ENCODE measurements at places on chromosomes 2 and 18. TPM values are rescaled to one million over a fixed set of nuclear protein-coding genes. Genes with fewer than 3 reads are reported as not detected.

Gene ANKRD62
- not detected for total RNA-seq

Gene AGXT
- total RNA-seq: not detected

DNA sequence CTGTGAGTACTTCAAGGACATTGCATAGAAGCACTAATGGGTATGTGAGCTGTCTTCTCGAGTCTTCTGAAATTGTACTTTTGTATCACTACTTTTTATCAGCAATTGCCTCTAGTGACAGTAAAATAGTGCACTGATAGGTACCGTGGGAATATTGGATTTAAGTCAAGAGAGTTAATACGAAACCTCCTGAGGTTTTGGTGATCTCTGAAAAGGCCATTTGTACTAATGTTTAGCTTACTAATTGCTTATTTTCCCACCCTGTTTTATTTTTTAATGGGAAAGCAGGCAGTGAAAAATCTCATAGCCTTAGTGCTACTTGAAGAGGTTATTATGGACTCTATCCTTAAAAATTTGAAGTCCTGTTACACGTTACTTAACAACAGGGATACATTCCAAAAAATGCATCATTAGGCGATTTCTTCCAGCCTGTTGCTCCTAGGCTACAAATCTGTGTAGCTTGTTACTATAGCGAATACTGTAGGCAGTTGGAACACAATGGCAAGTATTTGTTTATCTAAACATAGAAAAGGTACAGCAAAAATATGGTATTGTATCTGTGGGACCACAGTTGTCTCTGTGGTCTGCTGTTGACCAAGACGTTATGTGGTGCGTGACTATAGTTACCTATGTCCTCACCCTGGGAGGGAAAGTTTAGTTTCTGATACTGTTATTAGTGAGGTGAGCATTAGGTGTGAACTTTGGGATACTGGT lies 65.9 kb downstream of the CAB39 start:
- peaks cover 79% of the 10 kb centered on the region for H3K4me1 ChIP-seq
- H3K4me3 ChIP-seq: no peak overlapping the region
- H3K36me3 ChIP-seq: peaks cover 90% of the 10 kb centered on the region
- H3K27me3 ChIP-seq: no peaks in the 10 kb centered on the region

Gene UGT1A10
- not detected for total RNA-seq

DNA sequence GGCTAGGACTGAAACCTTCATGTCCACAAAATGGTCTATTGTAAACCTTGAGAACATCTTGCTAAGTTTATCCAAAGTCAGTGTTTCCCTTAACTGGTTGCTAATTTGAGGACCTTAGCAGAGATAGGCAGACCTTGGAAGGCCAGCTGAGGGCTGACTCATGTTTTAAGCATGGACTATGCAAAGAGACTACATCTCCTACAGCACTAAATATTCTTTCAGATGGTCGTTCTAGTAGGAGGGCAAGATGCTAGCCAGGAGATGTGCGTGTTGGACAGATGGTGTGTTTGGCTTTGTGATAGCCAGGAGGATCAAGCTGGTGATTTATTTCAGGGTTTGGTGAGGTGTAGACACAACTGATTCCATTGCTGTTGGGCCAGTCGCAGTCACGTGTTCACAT lies 75.8 kb downstream of the NRP2 start:
- H3K27me3 ChIP-seq: peaks cover 13% of the 10 kb centered on the region
- no peak overlapping the region for H3K4me3 ChIP-seq
- no peak for DNase-seq
- H3K27ac ChIP-seq: no peak overlapping the region
- no peaks in the 10 kb centered on the region for H3K36me3 ChIP-seq

DNA sequence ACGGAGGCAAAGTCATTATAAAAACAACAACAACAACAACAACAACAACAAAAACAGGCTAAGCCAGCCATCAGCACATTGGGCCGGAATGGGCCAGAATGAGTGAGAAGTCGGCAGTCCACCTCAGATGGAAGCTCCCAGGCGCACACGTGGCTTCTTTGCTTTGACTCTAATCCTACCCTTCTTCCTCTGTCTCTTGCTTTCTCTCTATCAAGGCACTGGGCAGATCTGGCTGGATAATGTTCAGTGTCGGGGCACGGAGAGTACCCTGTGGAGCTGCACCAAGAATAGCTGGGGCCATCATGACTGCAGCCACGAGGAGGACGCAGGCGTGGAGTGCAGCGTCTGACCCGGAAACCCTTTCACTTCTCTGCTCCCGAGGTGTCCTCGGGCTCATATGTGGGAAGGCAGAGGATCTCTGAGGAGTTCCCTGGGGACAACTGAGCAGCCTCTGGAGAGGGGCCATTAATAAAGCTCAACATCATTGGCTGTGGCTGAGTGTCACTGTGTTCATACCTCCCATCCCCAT lies 52.2 kb downstream of the MARCO start:
- H3K4me3 ChIP-seq: no peak overlapping the region
- no peak overlapping the region for H3K27ac ChIP-seq
- no peak for DNase-seq
- H3K36me3 ChIP-seq: no peaks in the 10 kb centered on the region
- peaks cover 13% of the 10 kb centered on the region for H3K4me1 ChIP-seq

DNA sequence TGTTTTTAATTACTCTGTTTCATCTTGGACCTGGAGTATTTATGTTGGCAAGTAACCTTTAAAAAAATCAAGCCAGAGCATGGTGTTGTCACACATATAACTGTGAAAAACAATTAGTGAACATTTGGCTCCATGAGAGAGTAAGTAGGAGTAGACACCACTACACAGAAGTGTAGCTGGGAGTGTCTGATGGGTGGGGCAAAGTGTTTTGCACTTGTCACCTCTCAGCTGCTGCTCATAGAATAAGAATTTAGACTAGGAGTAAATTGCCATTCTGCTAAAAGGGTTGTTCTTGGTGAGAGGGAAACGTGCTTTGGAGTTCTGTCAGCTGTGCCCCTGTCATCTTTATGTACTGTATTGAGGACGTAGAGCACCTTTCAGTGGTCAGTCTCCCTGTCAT lies 114.5 kb downstream of the TTC27 start:
- no peaks in the 10 kb centered on the region for H3K4me1 ChIP-seq
- no peak overlapping the region for H3K27ac ChIP-seq
- no peak overlapping the region for H3K4me3 ChIP-seq
- DNase-seq: no peak
- peaks cover 21% of the 10 kb centered on the region for H3K36me3 ChIP-seq
- no peaks in the 10 kb centered on the region for H3K27me3 ChIP-seq

Gene FIGN
- total RNA-seq: not detected

DNA sequence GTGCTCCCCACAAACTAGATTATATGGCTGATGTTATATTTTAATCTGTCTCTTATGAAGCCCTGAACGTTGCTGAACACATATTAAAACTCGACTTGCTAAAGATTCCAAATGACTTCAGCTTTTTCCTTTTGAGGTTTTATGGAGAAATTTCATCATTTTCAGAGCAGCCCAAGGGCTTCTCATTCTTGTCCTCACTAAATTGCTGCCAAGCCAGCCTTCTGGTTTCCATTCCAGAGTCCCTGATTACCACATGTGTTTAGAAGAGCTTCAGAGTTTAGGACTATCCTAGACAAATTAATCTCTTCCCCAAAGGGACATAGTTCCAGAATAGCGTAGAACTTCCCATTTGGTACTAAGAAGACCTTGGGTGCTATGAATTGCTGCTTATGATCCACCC lies 77.8 kb upstream of the CCDC195 start:
- peaks cover 63% of the 10 kb centered on the region for H3K36me3 ChIP-seq
- no peaks in the 10 kb centered on the region for H3K27me3 ChIP-seq
- H3K4me3 ChIP-seq: no peak overlapping the region
- H3K4me1 ChIP-seq: no peaks in the 10 kb centered on the region

Gene NEMP2
- total RNA-seq: 22.8 TPM

- H3K36me3 ChIP-seq: no peaks in the 10 kb centered on the region
- no peaks in the 10 kb centered on the region for H3K4me1 ChIP-seq
- H3K4me3 ChIP-seq: no peak overlapping the region
- H3K27ac ChIP-seq: no peak overlapping the region
- DNase-seq: no peak
Measured at GRCh38 chr2:12998685-12999084, 281.9 kb downstream of the TRIB2 start.

- no peak for DNase-seq
- H3K27me3 ChIP-seq: peaks cover 3% of the 10 kb centered on the region
Measured at GRCh38 chr2:235551965-235552364, 58.1 kb downstream of the AGAP1 start.

DNA sequence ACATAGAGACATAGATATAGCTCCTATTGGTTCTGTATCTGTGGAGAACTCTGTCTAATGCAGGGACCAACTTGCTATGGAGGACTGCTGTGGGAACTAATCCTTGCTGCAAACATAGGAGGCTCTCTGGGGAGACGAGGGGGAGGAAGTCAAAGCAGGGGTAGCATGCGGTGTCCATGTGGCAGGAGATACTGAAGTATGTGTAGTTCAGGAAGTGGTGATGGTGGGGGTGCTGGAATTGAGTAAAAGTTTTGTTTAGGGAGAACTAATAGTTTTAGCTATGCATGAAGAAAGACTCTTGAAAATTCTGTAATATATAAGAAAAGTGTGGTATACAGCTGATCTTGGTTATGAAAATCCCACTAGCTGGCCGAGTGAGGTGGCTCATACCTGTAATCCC lies 62.0 kb downstream of the ANKRD44 start:
- H3K4me1 ChIP-seq: peaks cover 68% of the 10 kb centered on the region
- DNase-seq: peak; percentile 40
- no peak overlapping the region for H3K4me3 ChIP-seq
- peaks cover 48% of the 10 kb centered on the region for H3K36me3 ChIP-seq
- no peaks in the 10 kb centered on the region for H3K27me3 ChIP-seq

DNA sequence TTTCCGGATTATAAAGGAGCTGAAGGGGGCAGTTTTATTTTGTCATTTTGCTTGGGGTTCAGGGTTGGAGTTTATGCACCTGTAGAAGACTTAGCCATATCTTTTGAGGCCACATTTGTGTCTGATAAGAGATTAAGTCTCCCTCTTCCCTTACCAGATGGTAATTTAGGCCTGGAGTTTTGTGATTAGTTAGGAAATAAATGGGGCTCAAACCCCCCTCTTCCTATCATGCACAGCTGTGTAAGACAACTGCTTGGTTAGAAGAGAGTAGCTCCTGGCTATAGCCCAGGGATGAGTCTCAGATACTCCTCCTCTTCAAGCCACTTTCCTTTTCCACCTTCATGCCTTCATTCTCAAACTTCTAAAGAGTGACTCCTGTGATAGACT lies 802 bp upstream of the SAP130 start:
- DNase-seq: no peak
- no peaks in the 10 kb centered on the region for H3K27me3 ChIP-seq
- H3K27ac ChIP-seq: peak overlapping the region; percentile 80
- H3K4me1 ChIP-seq: peaks cover 26% of the 10 kb centered on the region

- H3K27me3 ChIP-seq: no peaks in the 10 kb centered on the region
- no peak for DNase-seq
- H3K27ac ChIP-seq: no peak overlapping the region
Measured at GRCh38 chr2:140639628-140640027, 1491.2 kb downstream of the LRP1B start.

DNA sequence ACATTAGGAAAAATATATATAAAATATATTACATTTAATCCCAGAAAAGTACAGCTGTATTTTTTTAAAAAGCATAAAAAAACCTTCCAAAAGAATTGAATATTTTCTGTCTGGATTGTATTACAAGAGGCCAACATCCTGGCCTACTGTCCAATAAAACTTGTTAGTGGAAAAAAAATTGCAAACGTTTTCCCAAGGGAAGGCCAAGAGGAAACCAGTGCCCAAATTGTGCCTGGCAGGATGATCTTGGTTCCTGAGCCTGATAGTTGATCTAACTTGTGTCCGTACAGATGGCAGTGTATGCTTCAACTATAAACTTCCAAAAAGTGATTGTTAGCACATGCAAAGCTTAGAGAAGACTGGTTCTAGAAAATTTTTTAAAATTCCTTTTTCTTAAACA lies 90.6 kb upstream of the LPIN2 start:
- no peaks in the 10 kb centered on the region for H3K36me3 ChIP-seq

GRCh38 chr2:12126318-12126717 lies 379.9 kb downstream of the LPIN1 start:
- no peaks in the 10 kb centered on the region for H3K27me3 ChIP-seq
- DNase-seq: no peak
- H3K27ac ChIP-seq: no peak overlapping the region
- H3K4me3 ChIP-seq: no peak overlapping the region

DNA sequence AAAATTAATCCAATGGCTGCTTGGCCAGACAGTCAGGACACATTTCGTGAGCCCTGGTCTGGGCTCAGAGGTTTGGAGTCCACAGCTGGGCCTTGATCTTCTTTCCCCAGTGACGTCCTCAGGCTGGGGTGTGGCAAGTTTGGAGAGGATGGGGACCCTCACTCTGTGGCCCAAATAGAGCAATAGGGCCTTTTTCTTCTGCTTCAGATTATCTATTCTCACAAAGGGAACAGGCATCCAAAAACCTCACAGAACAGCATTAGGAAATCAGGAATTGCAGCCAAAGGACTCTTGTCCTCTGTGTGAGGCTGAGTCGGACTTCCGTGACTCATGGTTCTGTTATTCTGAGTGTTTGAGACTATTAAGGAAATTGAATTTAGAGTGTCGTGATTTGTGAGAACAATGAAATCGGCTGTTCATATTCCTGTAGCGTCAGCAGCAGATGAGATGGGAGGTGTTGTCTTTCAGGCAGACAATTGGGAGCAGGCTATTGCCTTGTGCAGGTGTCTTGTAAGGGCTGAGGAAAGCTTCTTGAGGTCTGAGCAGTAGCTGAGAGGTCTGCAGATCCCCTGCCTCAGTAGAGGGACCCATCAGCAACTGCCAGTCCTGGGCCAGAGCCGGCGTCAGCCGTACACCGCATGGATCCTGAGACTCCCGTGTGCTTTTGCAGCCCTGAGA lies 113.8 kb downstream of the SH3RF3 start:
- peaks cover 3% of the 10 kb centered on the region for H3K27me3 ChIP-seq
- H3K27ac ChIP-seq: no peak overlapping the region
- peaks cover 18% of the 10 kb centered on the region for H3K4me1 ChIP-seq

Gene RNF144A
- 89.6 TPM for total RNA-seq

Gene SKA1
- total RNA-seq: 51.4 TPM

Gene CLIP4
- total RNA-seq: 23.4 TPM

Gene MEP1B
- total RNA-seq: not detected

DNA sequence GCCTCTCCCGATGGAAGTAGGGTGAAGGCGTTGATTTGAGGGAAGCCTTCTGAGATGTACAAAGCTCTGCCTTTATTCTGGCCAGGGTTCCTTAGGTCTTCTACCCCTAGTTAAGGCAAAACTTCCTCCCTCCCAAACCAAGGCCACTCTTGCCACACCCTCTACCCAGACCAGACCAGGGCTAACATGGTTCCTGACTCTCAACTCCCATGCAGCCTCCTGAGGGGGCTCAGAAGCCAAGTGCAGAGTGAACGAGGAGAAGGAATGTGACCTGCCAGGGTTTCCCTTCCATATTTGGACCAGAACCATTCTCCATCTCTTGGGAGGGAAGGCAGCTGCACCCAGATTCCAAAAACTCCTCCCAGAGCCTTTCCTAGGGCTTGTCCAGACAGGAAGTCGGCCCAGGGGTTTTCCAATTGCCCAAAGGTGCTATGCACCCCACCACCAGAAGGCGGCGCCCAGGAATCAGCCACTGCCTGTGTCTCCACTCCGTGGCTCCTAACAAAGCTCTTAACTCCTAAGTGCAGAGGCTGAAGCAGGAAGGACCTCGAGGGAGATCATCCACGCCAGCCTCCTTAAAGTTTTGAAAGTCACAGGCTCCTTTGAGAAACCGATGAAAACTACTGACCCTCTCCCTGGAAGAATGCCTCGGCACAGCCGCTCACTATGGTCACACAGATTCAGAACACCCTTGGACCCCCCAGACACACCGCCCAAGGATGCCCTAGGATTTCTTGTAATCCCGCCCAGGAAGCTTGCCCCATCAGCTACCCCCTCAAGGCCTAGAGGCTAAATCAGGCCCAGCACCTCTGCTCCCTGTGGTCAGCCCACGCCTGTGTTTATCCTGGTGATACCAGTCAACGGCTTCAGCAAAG lies 157.8 kb downstream of the SMAD2 start:
- H3K27ac ChIP-seq: no peak overlapping the region
- H3K4me3 ChIP-seq: no peak overlapping the region
- H3K27me3 ChIP-seq: peaks cover 3% of the 10 kb centered on the region
- DNase-seq: peak; percentile 61
- no peaks in the 10 kb centered on the region for H3K36me3 ChIP-seq

Gene UGT1A3
- total RNA-seq: not detected

Gene ITGA6
- total RNA-seq: 46.7 TPM
